Uterus (tissue), 4 donors: ENCODE measurements at places on chromosomes 11 and 22. TPM values are rescaled to one million over a fixed set of nuclear protein-coding genes. Genes with fewer than 3 reads are reported as not detected.

Gene MAJIN
- total RNA-seq, result not detected

Gene IL10RA
- total RNA-seq, result 6.8 TPM

Gene PYGM
- 2.9 TPM for total RNA-seq

Gene HINFP
- 15.9 TPM for total RNA-seq

Gene OR51E2
- total RNA-seq, result 0.26 TPM

Gene F2
- total RNA-seq, result not detected

Gene NFAM1
- total RNA-seq, result 1.1 TPM

Gene MPZL3
- 8.3 TPM for total RNA-seq

Gene OR51V1
- not detected for total RNA-seq

- no peak overlapping the region for H3K4me3 ChIP-seq
- H3K27me3 ChIP-seq, result no peaks in the 10 kb centered on the region
- no peak overlapping the region for H3K27ac ChIP-seq
- no peak for DNase-seq
- no peaks in the 10 kb centered on the region for H3K36me3 ChIP-seq
Measured at GRCh38 chr22:27751277-27752070, 50.1 kb downstream of the MN1 start.

GRCh38 chr11:101436511-101437142, 147.2 kb downstream of the TRPC6 start:
- no peaks in the 10 kb centered on the region for H3K4me1 ChIP-seq
- H3K27ac ChIP-seq, result peak overlapping the region; percentile 65
- H3K36me3 ChIP-seq, result no peaks in the 10 kb centered on the region
- H3K4me3 ChIP-seq, result no peak overlapping the region

- H3K27ac ChIP-seq, result no peak overlapping the region
- H3K4me1 ChIP-seq, result no peaks in the 10 kb centered on the region
- no peaks in the 10 kb centered on the region for H3K36me3 ChIP-seq
- no peak overlapping the region for H3K4me3 ChIP-seq
- DNase-seq, result no peak
- H3K27me3 ChIP-seq, result no peaks in the 10 kb centered on the region
Measured at GRCh38 chr11:71158936-71159335, 93.4 kb downstream of the SHANK2 start.

DNA sequence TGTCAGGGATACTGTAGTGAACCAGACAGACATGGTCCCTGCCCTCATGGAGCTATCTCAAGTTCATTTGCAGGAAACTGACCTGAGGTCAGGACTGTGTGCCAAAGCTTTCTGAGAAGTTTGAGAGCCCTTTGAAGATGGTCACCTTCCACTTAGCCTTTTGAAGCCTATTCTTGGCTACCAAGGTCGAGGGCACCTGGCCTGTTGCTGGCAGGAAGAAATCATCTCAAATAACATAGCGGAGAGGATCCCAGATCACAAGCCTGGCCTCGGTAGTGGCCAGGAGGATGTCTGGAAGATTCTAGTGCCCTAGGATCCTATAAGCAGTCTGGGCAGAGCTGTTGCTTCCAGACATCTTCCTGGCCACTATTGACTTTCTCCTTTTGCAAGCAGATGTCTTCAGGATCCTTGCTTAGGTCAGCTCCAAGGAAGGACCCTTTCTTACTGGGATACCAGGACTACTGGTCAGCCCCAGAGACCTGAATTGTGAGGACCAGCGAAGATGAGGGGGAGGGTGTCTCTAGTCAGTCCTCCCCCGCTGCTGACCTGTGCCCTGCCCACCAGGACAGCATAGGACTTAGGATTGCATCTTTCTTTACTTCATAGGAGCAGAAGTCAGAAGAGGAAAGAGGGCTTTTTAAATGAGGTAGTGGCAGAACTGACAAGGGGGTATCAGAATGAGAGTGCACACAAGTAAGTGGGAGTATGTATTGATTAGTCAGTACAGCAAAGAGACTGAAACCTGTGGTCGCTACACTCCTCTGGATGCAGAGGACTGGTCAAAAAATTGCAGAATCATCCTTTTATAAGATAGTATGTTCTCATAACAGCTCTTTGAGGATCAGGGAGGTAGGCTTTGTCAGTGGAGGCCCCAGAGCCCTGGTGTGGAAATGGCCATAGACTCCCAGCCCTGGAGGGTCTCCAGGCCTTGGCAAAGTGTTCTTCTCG, 94.8 kb downstream of the TEAD1 start:
- H3K27ac ChIP-seq, result peak overlapping the region; percentile 8
- H3K36me3 ChIP-seq, result no peaks in the 10 kb centered on the region
- no peaks in the 10 kb centered on the region for H3K4me1 ChIP-seq
- DNase-seq, result no peak
- H3K4me3 ChIP-seq, result no peak overlapping the region

DNA sequence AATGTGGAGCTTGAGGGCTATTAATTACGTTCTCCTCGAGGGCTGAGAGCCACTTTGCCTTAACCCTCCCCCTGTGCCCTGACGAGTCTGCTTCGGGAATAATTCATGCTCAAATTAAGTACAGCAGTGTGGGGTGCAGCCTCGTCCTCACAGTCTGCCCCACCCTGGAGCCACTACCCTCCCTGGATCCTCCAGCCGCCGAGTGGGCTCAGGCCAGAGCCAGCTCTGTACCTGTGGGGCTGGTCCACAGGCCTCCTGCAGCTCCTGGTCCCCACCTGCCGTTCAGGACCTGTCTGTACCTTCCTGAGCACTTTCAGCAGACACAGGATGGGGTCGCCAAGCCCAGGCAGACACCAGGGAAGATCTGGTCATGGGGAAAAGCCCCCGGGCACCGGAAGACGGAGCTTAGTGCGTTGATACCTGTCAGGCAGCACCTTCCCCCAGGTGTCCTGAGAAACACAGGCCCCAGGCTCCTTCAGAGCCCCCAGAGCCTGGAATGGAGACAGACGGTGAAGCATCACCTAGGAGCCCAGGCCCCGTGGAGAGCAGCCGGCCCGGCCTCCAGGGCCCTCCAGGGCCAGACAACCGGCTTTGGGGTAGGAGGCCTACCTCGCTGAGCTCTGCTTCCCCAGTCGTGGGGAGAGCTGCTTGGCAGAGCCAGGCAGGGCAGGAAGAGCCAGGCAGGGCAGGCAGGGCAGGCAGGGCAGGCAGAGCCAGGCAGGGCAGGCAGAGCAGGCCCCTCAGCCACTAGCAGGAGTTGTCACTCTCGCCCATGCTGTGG, 9.7 kb downstream of the TSPAN32 start:
- no peaks in the 10 kb centered on the region for H3K27me3 ChIP-seq
- no peak for DNase-seq
- H3K36me3 ChIP-seq, result no peaks in the 10 kb centered on the region
- no peak overlapping the region for H3K4me3 ChIP-seq

DNA sequence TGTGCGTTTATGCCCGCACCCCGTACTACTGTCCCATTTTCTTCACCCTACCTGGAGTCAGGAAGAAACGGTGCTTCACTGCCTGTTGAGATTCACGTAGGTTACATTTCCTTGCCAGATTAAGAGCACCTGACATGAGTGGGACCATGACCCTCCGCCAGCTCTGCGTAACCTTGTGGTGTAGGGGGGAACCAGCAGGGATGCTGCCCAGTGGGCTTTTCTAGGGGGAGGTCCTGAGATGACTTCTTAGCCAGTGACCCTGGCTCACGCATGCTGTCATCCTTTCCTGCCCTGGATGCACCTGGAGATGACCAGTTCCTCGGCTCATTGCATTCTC, 967 bp upstream of the ARVCF start:
- H3K4me1 ChIP-seq, result no peaks in the 10 kb centered on the region
- no peak overlapping the region for H3K4me3 ChIP-seq
- H3K36me3 ChIP-seq, result no peaks in the 10 kb centered on the region
- no peak for DNase-seq

- H3K27me3 ChIP-seq, result no peaks in the 10 kb centered on the region
- no peaks in the 10 kb centered on the region for H3K4me1 ChIP-seq
- no peaks in the 10 kb centered on the region for H3K36me3 ChIP-seq
- H3K27ac ChIP-seq, result no peak overlapping the region
- DNase-seq, result no peak
Measured at GRCh38 chr11:44802347-44802746, 75.6 kb downstream of the TSPAN18 start.

GRCh38 chr11:94519478-94520084, 7.3 kb downstream of the C11orf97 start:
- H3K27me3 ChIP-seq, result no peaks in the 10 kb centered on the region

GRCh38 chr22:41816241-41816640, 15.8 kb downstream of the CCDC134 start:
- no peaks in the 10 kb centered on the region for H3K36me3 ChIP-seq
- no peak overlapping the region for H3K4me3 ChIP-seq
- no peak for DNase-seq

DNA sequence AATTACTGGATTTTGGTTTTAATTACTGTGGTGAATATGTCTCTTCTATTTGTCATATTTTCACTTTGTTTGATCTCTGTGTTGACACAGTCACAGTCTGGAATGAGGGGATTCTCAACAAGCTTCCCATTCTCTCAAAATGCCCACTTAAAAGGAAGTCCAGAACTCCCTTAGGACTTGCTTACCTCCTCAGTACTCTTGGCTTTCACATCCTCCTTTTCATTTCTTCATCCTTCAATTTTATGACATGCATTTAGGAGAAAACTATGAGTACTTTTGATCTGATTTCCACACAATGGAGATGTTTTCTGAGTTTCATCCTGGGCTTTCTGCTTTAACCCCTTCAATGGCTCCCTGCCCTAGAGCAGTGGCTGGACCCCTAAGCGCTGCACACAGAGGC, 49.3 kb upstream of the FLI1 start:
- no peaks in the 10 kb centered on the region for H3K4me1 ChIP-seq
- no peak overlapping the region for H3K27ac ChIP-seq
- H3K27me3 ChIP-seq, result no peaks in the 10 kb centered on the region
- H3K36me3 ChIP-seq, result no peaks in the 10 kb centered on the region

GRCh38 chr11:116515664-116516184, 257.1 kb downstream of the BUD13 start:
- H3K4me3 ChIP-seq, result no peak overlapping the region
- no peaks in the 10 kb centered on the region for H3K36me3 ChIP-seq
- no peak overlapping the region for H3K27ac ChIP-seq
- no peaks in the 10 kb centered on the region for H3K4me1 ChIP-seq

DNA sequence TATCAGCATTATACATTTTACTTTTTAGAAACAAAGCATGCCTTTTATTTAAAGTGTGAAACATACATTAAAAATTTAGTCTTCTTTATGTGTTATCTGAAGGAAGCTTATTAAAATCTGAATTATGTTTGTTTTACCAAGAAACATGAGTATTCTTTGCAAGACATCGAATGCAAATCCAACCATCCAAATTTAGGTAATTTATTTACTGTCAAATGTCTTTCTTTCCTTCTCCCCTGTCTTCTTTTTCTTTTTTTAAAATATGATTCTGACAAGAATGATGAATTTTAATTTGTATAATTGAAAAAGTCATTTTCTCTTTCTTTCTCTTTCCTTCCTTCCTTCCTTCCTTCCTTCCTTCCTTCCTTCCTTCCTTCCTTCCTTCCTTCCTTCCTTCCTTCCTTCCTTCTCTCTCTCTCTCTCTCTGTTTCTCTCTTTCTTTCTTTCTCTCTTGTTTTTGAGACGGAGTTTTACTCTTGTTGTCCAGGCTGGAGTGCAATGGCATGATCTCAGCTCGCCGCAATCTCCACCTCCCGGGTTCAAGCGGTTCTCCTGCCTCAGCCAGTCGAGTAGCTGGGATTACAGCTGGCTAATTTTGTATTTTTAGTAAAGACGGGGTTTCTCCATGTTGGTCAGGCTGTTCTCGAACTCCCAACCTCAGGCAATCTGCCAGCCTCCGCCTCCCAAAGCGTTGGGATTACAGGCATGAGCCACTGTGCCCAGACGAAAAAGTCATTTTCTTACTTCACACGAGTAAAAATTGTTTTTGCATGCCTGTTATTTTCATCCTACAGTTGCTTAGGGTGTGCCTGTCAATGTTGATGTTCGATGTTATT, 157.5 kb downstream of the TMEM135 start:
- no peak overlapping the region for H3K27ac ChIP-seq
- H3K27me3 ChIP-seq, result no peaks in the 10 kb centered on the region
- H3K4me3 ChIP-seq, result no peak overlapping the region
- H3K36me3 ChIP-seq, result no peaks in the 10 kb centered on the region

- H3K4me3 ChIP-seq, result no peak overlapping the region
- H3K27ac ChIP-seq, result no peak overlapping the region
- no peaks in the 10 kb centered on the region for H3K36me3 ChIP-seq
- H3K4me1 ChIP-seq, result no peaks in the 10 kb centered on the region
Measured at GRCh38 chr11:123247496-123247799, 52.4 kb upstream of the CLMP start.

- H3K27ac ChIP-seq, result peak overlapping the region; percentile 71
- no peaks in the 10 kb centered on the region for H3K36me3 ChIP-seq
- H3K4me1 ChIP-seq, result peaks cover 31% of the 10 kb centered on the region
- no peak for DNase-seq
- H3K4me3 ChIP-seq, result no peak overlapping the region
Measured at GRCh38 chr22:37566329-37566837, 6.1 kb downstream of the CDC42EP1 start.

- H3K36me3 ChIP-seq, result no peaks in the 10 kb centered on the region
- no peak overlapping the region for H3K4me3 ChIP-seq
- no peaks in the 10 kb centered on the region for H3K4me1 ChIP-seq
- no peak for DNase-seq
Measured at GRCh38 chr11:116567721-116568242, 205.0 kb downstream of the BUD13 start.

DNA sequence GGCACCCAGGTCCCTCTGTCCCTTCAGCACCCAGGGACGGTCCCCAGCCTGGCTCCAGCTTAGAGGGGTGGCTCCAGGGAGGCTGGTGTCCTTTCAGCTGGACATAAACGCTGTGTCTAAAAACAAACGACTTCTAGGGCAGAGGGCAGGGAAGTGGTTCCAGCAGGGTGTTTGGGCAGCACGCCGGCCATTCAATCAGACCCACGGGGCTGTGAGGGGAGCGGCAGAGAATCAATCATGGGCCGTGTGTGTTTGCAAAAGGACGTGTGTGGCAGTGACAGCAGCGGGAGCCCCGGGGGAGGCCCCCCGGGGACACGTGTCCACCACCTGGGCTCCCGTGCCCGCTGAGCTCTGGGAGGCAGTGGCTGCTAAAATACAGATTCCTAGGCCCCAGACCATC, 127.7 kb downstream of the MN1 start:
- H3K27ac ChIP-seq, result no peak overlapping the region
- no peaks in the 10 kb centered on the region for H3K36me3 ChIP-seq
- peaks cover 3% of the 10 kb centered on the region for H3K4me1 ChIP-seq
- no peak for DNase-seq

GRCh38 chr11:34266090-34266912, 91.5 kb downstream of the ABTB2 start:
- no peaks in the 10 kb centered on the region for H3K36me3 ChIP-seq
- no peaks in the 10 kb centered on the region for H3K27me3 ChIP-seq
- peak; percentile 65 for DNase-seq
- H3K4me1 ChIP-seq, result peaks cover 16% of the 10 kb centered on the region

- H3K4me1 ChIP-seq, result no peaks in the 10 kb centered on the region
- peak; percentile 51 for DNase-seq
- H3K27ac ChIP-seq, result no peak overlapping the region
- no peaks in the 10 kb centered on the region for H3K27me3 ChIP-seq
Measured at GRCh38 chr11:7442588-7443215, 42.6 kb upstream of the OLFML1 start.

DNA sequence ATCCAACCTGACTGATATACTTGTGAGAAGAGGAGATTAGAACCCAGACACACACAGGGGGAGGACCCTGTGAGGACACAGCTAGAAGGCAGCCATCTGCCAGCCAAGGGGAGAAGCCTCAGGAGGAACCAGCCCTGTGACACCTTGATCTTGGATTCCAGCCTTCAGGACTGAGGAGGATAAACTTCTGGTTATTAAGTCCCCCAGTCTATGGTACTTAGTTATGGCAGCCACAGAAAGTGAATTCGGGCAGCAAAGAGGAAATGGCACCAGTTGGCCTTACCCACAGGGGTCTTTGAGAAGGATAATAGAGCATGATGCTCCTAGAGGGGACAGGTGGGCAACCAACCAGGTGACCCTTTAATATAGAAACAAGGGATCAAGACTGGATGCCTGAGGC, 49.4 kb downstream of the ASCL2 start:
- H3K27me3 ChIP-seq, result no peaks in the 10 kb centered on the region
